ENCODE measurements at places on chromosomes 6 and 20.

GRCh38 chr20:37288091-37288490 is 1.4 kb upstream of the MANBAL start:
- no peak for DNase-seq

DNA sequence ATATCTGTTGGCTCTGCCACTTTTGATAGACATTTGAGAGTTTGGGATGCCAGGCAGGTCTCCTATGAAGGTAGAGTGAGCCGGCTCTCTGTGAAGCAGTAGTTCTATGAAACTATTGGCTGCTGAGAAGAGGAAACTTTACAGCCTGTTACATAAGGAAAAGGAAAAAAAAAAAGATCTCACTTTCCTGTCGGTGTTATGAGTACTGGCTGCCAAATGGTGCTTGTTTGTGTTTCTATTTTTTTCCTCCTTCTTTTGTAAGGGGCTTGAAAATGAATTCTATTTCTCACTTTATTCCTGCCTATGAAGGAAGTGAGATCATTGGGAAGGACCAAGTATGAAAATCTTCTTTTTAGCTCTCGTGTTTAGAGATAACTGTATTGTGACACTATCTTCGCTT is 73.1 kb upstream of the CLDN20 start:
- no peak for DNase-seq

- no peak for DNase-seq
These were observed 697.4 kb downstream of the PTPRT start for GRCh38 chr20:42492290-42492689.

GRCh38 chr20:37282556-37282955 is 6.9 kb upstream of the MANBAL start:
- no peak for DNase-seq
